CD4-positive, alpha-beta T cell (primary cell): ENCODE measurements at places on chromosomes 2 and 18. TPM values are rescaled to one million over a fixed set of nuclear protein-coding genes. Genes with fewer than 3 reads are reported as not detected.

OSBPL1A gene
- total RNA-seq: 2.7 TPM

TANC1 gene
- 0.47 TPM for total RNA-seq

DNA sequence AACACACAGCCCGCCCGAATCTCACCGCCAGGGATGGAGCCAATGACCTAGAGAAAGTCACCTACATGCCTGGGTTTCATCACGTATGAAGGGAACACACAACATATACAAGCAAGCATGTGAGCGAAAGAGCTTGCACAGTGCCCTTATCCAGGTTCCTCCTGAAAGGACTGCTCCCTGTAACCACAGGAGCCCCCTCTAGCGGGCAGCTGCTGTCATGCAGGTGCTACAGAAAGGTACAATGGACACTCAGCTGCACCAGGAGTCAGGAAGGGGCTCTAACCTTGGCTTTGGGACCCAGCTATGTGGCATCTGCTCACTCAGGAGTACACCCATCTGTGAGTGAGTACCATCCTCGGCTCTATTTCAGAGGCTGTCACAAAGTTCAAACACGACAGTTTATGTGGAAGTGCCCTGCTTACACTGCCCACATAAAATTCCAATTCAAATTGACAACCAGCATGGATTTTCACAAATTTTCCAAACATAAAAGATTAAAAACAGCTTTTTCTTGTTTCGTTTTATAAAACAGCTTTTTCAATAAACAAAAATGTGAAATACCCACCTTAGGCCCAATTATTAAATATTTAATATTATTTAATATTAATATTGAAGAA is 3.5 kb downstream of the NDUFA10 start:
- peak; percentile 58 for DNase-seq

- no peak for DNase-seq
These were observed 25.2 kb upstream of the ACVR1 start for GRCh38 chr2:157901325-157901724.

- no peak for DNase-seq
These were observed 183.5 kb downstream of the CBLN2 start for GRCh38 chr18:72360634-72361033.
